ENCODE measurements at places on chromosomes 3 and 15.
A peak's percentile ranks its signal among the peaks of the same experiment; 100 is the strongest.

DNA sequence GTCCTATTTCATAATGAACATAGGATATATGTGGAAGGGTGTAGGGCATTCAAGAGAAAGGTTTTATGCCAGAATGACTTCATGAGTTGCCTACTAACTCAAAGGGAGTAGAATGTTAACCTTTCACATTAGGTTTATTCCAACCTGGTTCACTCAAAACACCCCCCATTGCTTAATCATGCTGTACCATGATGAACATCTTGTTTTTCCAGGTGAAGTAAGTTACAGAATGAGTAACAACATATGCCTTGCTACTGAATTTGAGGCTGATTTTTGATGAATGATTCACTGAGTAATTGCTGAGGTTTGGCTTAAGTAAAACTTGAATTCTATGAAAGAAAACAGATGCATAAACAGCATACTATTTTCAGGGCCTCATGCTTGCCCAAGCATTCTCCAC is 5.9 kb upstream of the CLDN16 start:
- no peak for DNase-seq

- DNase-seq = no peak
Observed at GRCh38 chr3:172448661-172449465, 607 bp upstream of the GHSR start.

- peak; percentile 38 for DNase-seq
Observed at GRCh38 chr3:129001806-129002572, 885 bp downstream of the EFCC1 start.

GRCh38 chr3:152019508-152019907 is 146.1 kb downstream of the SUCNR1 start:
- DNase-seq = no peak

- DNase-seq = no peak
Observed at GRCh38 chr15:55056500-55056899, 140.2 kb downstream of the RSL24D1 start.

DNA sequence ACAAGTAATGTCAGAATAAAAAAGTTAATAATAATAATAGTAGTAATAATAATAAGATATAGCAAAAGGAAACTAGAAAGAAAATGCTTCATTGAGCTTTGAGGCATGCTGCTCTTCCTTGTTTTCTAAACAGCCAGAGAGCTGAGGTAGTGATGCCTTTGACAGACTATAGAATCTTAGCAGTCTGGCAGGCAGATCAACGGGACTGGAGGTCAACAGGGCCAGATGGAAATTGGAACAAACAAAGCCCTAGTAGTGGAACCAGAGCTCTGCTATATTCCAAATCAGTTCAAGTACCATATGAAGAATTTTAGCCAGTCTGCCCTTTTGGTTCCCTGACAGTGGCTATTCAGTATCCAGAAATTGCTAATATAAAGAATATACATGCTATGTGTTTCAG is 278.6 kb downstream of the NLGN1 start:
- no peak for DNase-seq

DNA sequence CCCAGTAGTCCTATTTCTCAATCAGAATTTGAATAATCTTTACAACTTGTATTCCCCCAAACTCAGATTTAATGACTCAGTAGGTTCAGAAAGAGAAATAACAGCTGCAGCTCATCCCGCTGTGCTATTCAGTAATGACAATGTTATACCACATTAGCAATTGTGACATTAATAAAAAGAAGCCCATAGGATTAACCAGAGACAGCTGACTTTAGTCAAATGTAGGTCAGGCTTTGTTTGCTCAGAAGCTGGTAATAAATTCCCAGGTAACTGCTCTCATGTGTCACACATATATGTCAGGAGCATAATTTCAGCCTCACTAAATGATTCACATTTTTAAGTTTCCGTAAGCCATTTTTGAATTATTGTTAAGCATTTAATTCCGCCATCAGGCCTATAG is 222.0 kb upstream of the UBE2E2 start:
- DNase-seq = no peak

GRCh38 chr3:51401735-51402134 is 10.7 kb downstream of the RBM15B start:
- no peak for DNase-seq

GRCh38 chr3:33211444-33211843 is 7.2 kb downstream of the SUSD5 start:
- DNase-seq = no peak

DNA sequence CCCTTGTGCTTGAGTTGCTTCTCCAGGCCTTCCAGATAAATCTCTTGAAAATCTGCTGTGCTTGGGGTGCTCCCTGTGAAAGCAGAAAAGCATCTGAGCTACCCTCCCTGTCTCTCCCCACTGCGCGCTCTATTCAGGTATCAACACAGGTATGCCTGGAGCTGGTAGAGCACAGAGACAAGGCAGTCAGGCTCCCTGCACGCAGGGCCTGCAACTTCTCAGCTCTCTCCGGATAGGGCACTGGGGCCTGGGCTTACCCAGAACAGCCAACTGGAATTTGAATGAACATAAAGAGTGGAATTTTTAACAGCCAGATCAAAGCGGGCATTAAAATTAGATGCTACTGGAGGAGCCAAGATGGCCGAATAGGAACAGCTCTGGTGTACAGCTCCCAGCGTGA is 183.6 kb downstream of the XXYLT1 start:
- DNase-seq = no peak

GRCh38 chr3:38143511-38143910 is 5.0 kb downstream of the MYD88 start:
- DNase-seq = no peak

- DNase-seq = no peak
Observed at GRCh38 chr15:90718232-90718631, 1.1 kb downstream of the BLM start.

DNA sequence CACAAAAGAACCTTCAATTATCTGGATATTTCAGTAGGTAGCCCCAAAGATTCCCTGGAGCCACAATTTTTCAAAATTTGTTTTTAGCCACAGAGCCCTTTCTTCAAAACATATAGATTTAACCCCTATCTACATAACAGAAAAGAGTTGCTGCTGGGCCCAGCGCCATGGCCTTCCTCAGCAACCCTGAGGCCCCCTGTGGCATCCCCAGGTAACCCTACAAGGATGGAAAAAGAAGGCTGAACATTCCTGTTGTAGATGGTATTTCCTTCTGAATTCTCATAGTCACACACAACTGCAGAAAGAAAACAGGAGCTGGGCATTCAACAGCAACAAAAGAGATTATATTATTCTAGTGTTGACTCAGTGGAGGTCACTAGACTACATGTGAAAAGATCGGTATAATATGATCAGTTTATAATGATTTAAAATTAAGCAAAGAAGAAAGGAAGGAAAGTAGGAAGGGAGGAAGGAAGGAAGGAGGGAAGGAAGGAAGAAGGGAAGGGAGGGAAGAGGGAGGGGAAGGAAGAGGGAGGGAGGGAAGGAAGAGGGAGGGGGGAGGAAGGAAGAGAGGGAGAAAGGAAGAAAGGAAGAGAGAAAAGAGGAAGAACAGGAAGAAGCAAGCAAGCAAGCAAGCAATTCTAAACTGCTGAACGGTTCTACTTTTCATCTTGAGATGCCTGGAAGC is 342.5 kb upstream of the NR2F2 start:
- DNase-seq = no peak

- no peak for DNase-seq
Observed at GRCh38 chr3:123524981-123525380, 59.9 kb downstream of the HACD2 start.

DNA sequence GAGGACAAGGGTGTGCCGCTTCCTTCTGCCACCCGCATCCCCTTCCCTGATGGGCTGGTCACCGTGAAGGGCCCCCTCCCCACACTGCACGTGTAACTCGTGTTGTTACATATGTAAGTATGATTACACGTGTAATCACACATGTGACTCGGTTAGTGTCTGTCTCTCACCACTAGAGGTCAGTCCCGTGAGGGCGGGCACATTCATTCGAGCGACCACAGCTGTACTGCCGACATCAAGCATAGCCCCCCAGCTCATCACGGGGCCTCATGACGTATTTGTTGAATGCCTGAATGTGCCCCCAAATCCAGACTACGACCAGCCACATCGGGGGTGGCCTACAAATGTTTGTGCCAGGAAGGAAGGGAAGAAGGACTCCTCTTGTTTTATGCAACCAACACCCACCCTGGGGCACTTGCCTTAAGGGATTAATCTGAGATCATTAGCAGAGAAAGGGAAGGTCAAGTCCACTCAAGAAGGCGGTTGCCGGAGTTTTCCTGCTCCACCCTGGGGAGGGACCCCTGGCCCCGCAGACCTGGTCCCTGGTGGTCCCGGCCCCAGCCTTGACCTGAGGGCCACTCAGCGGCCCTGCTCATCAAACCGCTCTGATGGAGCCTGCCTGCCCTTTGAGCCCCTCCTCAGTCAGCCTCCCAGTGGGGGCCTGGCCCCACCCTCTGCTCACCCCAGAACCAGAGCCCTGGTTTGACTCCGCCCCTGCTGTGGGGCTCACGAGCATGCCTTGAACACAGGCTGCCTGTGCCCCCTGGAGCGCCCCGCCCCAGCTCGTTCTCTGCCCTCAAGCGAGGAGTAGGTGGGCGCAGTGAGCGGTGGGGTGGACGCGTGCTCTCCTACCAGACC is 52.8 kb downstream of the RGMA start:
- DNase-seq = no peak

- DNase-seq = no peak
Observed at GRCh38 chr15:90596943-90597342, 67.2 kb downstream of the CRTC3 start.

DNA sequence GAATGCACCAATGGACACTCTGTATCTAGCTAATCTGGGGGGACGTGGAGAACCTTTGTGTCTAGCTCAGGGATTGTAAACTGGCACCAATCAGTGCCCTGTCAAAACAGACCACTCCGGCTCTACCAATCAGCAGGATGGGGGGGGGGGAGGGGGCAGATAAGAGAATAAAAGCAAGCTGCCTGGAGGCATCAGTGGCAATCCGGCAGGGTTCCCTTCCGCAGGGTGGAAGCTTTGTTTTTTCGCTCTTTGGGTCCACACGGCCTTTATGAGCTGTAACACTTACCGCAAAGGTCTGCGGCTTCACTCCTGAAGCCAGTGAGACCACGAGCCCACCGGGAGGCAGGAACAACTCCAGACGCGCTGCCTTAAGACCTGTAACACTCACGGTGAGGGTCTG is 827.1 kb downstream of the PLOD2 start:
- no peak for DNase-seq

DNA sequence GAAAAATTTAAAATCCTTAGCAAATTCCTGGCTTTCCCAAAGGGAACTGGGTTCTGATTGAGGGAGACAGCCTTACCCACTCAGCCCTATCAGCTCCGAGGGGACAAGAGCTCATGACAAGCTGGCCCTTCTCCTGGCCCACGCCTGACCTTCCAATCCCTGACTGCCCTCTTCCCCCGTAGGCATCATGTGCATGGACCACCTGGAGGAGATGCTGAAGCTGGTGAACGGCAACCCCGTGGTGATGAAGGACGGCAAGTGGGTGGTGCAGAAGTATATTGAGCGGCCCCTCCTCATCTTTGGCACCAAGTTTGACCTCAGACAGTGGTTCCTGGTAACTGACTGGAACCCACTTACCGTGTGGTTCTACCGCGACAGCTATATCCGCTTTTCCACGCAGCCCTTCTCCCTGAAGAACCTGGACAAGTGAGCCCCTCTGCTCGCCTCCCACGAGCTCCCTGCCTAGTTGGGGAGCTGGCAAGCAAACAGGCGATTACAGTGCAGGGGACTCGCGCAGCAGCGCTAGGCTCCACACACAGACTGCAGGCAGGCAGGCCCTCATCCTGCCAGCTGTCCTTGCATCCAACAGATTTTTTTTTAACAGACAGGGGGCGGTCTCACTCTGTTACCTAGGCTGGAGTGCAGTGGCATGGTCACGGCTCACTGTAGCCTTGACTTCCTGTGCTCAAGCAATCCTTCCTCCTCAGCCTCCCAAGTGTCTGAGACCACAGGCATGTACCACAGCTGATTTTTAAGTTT is 16.8 kb downstream of the RPUSD3 start:
- DNase-seq = no peak

- no peak for DNase-seq
Observed at GRCh38 chr3:167662919-167663400, 9.2 kb upstream of the WDR49 start.

- DNase-seq = peak; percentile 44
Observed at GRCh38 chr15:88606070-88606794, 14.9 kb upstream of the AEN start.

DNA sequence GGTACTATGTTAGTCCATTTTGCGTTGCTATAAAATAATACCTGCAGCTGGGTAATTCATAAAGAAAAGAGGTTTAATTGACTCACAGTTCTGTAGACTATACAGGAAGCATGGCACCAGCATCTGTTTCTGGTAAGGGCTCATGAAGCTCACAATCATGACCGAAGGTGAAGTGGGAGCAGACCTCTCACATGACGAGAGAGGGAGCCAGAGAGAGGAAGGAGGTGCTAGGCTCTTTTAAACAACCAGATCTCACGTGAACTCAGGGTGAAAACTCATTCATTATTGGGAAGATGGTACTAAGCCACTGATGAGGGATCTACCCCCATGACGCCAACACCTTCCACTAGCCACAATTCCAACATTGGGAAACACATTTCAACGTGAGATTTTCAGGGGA is 301.7 kb upstream of the MDFIC2 start:
- DNase-seq = no peak

- DNase-seq = no peak
Observed at GRCh38 chr15:67276666-67277065, 22.1 kb downstream of the IQCH start.

DNA sequence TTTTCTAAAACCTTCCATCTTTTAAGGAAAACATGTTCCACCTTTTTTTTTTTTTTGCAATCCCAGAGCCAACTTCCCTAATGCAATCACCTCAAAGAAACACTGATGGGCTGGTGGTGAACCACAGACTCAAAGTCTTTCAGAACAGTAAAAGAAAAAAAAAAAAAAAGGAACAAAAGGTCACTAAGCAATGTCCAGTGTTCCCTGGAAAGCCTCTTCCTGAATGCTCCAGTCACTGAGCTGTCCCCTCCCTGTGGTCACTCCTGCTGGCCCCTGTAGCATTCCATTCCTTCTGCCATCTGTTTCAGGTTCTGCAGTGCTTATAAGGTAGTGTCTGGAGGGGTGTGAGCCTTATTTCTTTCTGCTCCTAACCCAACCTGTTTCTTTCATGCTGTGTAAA is 53.3 kb downstream of the AAGAB start:
- no peak for DNase-seq

- DNase-seq = no peak
Observed at GRCh38 chr3:51921081-51921578, 18.0 kb upstream of the IQCF1 start.

DNA sequence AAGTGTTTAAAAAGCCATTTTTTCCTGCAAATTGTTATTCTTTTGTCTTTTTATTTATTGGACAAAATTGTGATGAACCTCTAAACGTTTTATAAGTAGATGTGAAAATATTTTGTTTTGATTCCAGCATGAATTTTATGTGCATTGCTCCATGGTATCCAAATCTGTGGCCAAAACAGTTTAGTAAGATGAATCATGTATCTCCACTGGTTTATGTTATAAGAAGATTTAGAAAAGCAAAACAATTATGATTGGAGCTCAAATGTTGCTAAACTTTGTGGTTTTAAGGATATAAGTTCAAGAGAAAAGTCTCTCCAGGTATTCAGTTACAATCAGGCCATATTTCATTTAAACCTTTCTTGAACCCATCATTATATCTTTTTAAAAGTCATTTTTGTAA is 80.9 kb downstream of the NECTIN3 start:
- no peak for DNase-seq

- no peak for DNase-seq
Observed at GRCh38 chr3:30707825-30708224, 101.4 kb downstream of the TGFBR2 start.

GRCh38 chr3:187822402-187822801 is 77.1 kb upstream of the BCL6 start:
- no peak for DNase-seq

Measured in NCI-H1105 (cell line).